ENCODE measurements at places on chromosomes 3 and 15.

DNA sequence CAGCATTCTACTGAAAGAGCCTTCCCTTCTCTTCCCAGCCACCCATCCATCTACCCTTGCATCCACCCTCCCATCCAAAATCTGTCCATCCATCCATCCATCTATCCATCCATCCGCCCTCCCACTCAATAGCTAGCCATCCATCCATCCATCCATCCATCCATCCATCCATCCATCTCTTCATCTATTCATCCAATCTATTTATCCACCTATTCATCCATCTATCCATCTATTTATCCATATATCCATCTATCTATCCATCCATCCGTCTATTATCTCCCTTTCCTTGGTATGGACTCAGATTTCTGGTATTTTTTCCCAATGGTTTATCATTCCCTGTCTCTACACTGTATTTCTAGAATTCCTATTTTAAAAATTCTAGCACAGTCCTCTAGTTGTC is 46.1 kb upstream of the PPARG start:
- DNase-seq = no peak

DNA sequence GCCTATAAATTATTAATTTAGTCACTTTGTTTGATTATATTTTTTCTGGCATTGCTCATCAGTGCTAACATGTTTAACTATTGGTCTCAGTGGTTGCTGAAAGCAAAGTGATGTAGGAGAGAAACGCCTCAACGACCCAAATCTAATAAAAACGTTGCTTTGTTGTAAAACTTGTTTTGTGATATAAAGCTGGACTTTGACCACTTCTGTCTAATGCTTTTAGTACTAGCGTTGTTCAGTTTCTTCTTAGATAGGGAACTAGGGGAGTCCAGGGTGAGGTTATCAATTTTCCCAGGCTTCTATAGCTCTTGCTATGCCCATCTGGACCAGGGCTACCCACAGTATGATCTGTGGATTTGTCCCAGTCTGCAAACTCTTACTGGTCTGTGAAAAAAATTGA is 80.6 kb upstream of the TBC1D5 start:
- no peak for DNase-seq

DNA sequence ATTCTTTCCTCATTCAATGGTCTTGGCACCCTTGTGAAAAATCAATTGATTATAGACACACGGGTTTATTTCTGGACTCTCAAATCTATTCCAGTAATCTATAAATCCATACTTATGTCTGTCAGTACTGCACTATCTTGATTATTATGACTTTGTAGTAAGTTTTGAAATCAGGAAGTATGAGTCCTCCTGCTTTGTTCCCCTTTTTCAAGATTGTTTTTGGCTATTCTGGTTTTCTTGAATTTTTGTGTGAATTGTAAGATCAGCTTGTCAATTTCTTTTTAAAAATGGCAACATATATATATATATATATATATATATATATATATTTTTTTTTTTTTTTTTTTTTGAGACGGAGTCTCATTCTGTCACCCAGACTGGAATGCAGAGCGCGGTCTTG is 32.3 kb upstream of the CFAP20DC start:
- DNase-seq = no peak

DNA sequence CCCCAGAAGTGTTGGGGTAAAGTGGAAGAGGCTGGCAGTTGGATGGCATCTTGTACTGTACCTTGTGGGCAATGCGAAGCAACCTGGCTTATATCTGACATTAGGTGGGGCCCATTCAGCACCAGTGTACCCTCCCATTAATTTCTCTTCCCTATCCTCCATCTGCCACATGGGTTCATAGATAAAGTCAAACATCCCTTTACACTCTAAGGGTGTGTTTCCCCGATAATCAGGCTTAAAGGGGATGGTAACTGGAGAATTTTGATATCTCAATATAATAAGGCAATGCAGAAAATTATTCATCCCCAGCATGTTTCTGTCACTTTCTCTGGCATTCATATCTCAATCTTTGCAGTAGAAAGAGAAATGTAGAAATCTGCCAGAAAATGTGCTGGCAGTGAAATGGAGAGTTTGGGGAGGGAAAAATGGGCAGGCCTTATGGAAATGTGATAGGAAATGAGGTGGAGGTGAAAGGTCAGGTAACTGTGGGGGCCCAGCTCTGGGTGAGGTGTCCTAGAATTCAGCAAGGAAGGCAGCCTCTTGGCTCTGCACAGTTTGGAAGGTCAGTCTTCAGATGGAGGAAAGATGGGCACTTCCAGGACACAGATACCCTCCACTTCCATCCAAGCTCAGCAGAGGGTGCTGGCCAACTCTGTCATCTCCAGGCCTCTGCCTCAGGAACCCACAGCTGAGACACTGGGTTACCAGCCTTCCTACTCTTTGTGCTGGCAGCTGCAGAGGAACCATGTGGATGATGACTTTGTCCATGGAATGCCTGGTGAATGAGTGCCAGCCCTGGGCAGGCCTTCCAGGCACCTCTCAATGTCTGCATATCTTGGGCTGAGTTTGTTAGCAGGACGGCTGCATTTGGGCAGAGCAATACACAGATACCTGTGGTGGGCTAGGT is 325.9 kb upstream of the CTDSPL start:
- DNase-seq = no peak

DNA sequence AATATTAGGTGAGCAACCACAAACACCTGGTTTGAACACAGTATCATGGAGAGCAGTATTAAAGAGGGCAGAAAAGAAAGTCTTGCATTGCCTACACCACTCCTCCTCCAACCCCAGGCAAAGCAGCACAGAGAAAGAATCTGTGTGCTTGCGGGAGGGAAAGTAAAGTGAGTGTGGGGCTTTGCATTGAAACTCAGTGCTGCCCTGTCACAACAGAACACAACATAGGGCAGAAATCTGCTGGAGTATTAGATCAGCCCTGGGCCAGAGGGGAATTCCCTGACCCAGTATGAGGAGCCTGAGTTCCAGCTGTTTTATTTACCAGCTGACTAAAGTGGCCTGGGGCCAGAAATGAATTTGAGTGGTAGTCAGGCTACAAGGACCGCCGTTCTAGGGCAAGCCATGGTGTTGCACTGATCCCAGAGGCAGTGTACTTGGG is 75.5 kb downstream of the SPATA16 start:
- no peak for DNase-seq

DNA sequence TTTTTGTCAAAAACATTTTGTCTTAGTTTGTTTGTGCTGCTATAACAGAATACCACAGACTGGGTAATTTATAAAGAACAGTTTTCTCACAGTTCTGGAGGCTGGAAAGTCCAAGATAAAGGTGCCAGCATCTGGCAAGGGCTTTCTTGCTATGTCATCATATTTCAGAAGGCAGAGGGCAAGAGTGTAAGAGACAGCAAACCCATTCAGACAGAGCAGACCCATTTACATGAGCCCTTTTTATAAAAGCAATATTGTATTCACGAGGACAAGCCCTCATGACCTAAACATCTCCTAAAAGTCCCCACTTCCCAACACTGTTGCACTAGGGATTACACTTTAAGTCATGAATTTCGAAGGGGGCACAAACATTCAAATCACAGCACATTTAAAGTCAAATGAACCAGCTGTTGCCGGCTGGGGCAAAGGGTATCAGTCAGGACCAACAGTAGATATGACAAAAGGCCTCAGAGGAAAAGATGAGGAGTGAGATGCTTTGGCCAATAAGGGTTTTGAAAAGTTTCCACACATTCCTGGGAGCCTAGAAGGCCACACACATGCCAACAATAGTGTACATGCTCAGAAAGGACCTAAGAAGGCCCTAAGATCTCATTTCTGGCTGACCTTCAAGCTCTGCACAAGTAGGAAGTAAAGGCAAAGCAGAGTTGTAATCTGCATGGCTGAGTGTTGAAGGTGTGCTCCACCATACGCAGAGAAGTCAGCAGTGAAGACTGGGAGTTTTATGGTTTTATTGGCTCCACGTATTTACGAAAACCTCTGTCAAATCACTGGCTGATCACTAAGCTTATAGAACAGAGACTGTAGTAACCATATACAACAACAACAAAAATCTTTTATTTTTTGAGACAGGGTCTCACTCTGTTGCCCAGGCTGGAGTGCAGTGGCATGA is 37.9 kb downstream of the UQCC5 start:
- DNase-seq = no peak

DNA sequence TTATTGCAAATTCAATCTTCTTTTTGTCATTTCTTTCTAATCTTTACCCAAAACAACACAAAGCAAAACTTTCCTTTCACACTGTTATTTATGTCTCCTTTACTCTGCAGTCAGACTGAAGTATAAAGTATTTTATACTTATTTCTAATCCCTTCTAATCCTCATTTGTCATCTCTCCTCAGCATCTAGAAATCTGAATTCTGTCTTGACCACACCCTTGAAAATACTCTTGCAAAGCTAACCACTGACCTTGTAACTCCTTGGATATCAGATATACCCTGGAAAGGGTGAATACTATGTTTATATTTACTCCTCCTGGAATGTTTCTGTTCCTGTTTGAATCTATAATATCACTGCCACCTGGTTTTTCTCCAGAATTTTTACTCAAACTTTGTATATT is 481.1 kb downstream of the ZNF385D start:
- no peak for DNase-seq

DNA sequence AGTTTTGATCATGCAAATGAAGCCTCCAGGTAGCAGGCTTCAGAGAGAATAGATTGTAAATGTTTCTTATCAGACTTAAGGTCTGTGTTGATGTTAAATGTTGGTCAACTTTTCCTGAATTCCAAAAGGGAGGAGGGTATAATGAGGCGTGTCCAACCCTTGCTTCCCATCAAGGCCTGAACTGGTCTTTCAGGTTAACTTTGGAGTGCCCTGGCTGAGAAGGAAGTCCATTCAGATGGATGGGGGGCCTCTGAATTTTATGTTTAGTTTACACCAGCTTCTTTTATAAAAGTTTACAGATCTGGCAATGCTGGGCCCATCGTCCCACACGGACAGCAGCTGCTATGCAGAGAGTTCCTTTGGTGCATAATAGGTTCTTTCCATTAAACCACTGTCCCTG is 8.9 kb downstream of the CCDC13 start:
- no peak for DNase-seq

DNA sequence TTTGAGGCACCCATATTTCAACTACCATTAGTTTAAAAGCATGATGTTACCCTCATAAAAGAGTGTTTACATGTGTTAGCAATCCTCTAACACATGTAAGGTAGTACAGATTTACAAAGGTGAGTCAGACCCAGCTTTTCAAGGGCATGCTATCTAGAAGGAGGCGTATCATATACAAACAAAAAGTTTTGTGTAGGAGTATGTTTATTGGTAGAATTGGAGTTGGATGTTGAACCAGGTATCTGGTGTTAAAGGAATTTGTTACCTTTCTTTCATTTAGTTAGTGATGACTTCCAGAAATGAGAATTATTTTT is 2.4 kb downstream of the HACD3 start:
- DNase-seq = no peak

DNA sequence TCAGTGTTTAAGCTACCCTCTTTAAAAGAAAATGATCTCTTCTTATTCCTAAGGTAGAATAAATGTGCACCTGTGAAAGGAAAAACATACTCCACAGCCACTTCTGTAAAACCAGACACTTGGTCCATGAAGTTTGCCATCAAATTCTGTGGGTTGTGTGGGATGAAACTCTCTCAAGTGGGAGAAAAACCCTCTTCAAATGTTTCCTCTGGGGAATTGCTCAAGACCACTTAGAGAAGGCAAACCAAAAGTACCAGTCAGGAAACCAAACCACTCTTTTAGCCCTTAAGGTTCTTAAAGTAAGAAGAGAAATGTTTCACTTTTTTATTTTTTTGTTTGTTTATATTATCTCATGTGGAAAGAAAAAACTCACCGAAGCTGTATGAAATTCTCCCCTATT is 1.2 kb downstream of the COL8A1 start:
- DNase-seq = no peak

DNA sequence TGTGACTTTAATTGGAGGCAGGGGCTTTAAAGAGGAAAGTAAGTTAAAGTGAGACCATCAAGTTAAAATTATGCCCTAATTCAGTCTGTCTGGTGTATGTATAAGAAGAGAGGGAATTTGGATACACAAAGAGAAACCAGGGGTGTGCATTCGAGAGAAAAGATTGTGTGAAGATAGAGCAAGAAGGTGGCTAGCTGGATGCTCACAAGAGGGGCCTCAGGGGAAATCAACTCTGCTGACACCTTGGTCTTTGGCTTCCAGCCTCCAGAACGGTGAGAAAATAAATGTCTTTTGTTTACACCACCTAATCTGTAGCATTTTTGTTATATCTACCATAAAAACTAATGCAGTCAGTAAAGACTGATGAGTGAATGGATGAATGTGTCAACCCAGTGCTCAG is 907.3 kb upstream of the CFAP20DC start:
- no peak for DNase-seq

GRCh38 chr3:124412644-124413043 is 317.6 kb upstream of the UMPS start:
- no peak for DNase-seq

- DNase-seq = no peak
These were observed 210.5 kb upstream of the TLE3 start for GRCh38 chr15:70308011-70308734.

GRCh38 chr3:24451461-24452099 is 43.1 kb downstream of the THRB start:
- no peak for DNase-seq

DNA sequence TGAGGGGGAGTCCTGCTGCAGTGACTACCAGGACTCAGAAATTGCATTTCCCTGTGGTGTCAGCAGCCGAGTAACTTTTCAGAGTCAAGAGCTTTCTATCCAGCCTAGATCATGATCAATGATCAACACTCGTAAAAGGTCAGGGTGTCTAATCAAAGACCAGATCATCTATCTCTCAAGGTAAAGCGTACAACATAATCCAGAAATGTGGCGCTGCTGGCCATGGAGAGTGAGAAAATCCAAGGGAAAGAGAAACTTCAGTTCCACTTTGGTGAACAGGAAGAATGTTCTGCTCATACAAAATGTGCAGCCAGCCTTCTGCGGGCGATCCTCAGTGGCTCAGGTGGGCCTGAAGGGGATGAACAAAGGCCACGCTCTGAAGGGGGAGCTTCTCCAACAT is 1005.8 kb upstream of the NR2F2 start:
- DNase-seq = no peak

DNA sequence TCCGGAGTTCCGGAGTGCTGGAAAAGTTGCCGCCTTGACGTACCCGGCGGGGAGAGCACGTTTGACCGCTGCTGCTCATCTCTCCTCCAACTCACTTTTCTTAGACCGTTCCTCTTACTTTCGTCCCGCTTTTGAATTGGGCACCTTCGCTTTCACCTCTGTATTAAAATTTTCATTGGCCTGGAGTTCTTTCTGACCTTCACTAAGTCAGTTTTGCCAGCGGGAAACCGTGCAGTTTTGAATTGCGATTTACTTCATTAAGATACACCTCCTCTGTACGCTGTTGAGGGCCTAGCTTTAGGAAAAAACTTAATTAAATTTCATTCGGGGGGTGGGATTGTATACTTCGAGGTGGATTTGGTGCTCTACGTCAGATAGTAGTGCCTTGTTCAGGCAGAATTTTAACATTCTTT is 1.3 kb downstream of the GMPS start:
- DNase-seq = no peak

DNA sequence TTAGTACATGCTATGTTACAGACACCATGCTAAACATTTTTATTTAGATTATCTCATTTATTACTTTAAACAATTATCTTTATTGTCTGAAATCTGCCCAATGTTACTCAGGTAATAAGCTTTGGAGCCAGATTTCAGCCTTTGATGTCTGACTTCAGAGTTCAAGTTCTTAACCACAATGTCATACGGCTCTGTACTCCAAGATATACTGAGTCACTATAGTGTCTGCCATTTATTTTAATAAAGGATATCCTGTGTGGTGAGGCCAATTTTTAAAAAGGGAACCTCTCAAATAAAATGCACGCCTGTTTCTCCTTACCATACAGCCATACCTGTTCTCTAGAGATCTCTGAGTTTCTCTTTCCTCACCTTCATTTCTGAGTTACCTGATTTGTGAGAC is 193.1 kb downstream of the EPHA3 start:
- no peak for DNase-seq

GRCh38 chr3:3753416-3753815 is 45.8 kb upstream of the LRRN1 start:
- DNase-seq = no peak
